ENCODE measurements at places on chromosomes 7 and 10. TPM values are rescaled to one million over a fixed set of nuclear protein-coding genes. Genes with fewer than 3 reads are reported as not detected.
A peak's percentile ranks its signal among the peaks of the same experiment; 100 is the strongest.

DNA sequence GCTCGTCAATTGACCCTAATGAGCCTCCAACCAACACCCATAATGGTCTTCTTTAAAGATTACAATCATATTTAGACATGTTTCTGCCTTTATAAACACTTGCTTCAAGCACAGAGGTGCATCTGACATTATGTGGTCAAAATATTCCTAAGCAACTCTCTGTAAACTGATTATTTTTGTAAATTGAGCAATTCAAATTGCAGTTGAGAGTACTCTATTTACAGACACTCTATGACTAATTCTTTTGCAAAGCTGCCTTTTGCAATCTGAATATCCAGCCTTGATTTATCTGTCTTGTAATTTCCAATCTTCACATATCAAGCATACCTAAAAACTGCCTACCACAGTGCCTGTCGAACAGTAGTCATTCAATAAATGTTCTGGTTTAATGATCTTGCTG lies 112.0 kb downstream of the PDE1C start:
- H3K36me3 ChIP-seq, result no peaks in the 10 kb centered on the region
- H3K4me3 ChIP-seq, result no peak overlapping the region
- DNase-seq, result peak; percentile 68

GRCh38 chr7:68694656-68695055 lies 903.6 kb upstream of the AUTS2 start:
- no peaks in the 10 kb centered on the region for H3K36me3 ChIP-seq
- no peak for DNase-seq
- H3K27me3 ChIP-seq, result no peaks in the 10 kb centered on the region

The ZNF804B gene
- not detected for total RNA-seq

DNA sequence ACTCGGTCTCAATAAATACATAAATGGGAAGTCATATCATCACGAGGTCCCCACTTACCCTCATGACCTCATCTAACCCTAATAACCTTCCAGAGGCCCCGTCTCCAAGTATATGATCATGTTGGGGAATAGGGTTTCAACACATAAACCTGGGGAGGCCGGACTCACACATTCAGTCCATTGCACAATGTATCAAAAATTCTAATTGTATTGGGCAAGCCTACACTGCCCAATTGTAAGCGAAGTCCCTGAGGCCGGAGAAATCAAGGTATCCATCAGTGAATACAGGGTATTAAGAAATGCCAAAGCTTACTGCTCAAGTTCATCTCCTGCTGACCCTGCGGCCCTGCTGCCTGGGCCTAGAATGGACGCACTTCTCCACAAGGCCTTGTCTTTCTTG lies 69.6 kb downstream of the PARP12 start:
- DNase-seq, result no peak
- H3K4me1 ChIP-seq, result no peaks in the 10 kb centered on the region
- H3K4me3 ChIP-seq, result no peak overlapping the region
- H3K27me3 ChIP-seq, result no peaks in the 10 kb centered on the region
- no peaks in the 10 kb centered on the region for H3K36me3 ChIP-seq
- no peak overlapping the region for H3K27ac ChIP-seq

The CYP3A7 gene
- not detected for total RNA-seq

The NIPSNAP2 gene
- 39.7 TPM for total RNA-seq

DNA sequence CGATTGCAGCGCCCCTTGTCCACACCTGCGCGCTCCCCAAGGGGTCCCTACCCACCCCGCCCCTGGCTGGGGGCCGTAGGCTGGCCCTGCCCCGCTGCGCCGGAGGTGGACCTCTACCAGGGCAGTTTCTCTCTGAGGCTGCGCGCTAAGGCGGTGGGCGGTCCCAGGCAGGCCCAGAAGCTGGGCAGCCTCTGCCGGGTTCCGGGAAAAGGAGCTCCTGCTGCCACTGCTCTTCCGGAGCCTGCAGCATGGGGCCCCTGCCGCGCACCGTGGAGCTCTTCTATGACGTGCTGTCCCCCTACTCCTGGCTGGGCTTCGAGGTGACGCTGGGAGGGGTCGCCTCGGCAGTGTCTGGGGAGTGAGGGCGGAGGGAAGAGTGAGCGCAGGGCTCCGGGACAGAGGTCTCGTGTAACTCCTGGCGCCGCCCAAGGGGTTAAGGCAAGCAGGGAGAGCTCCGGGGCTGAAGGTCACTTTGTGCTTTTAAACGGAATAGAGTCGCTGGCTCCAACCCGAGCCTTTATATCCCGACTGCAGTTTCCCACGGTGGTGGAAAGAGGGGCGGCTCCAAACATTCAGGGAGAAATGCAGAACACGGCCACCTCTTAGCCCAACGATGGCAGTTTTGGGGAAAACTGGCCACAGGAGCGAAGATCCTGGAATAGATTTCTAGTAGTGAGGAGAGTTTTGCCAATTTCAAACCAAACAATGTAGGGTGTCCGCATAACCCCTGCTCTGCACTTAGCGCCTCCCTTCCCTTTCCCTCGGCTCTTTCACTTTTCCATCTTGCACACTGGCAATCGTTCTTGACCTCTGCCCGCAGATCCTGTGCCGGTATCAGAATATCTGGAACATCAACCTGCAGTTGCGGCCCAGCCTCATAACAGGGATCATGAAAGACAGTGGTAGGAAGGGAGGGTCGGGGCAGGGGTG lies at the start of gene GSTK1:
Gene GSTK1, plus strand, starts transcription at position 176 of the 930 bp plus-strand sequence. Its CDS starts 73 bp downstream, at position 249.
- no peaks in the 10 kb centered on the region for H3K27me3 ChIP-seq
- H3K36me3 ChIP-seq, result peaks cover 15% of the 10 kb centered on the region
- peak; percentile 86 for DNase-seq
- H3K27ac ChIP-seq, result peak within 1 kb of the TSS; percentile 19
- H3K4me1 ChIP-seq, result peaks cover 5% of the 10 kb centered on the region

DNA sequence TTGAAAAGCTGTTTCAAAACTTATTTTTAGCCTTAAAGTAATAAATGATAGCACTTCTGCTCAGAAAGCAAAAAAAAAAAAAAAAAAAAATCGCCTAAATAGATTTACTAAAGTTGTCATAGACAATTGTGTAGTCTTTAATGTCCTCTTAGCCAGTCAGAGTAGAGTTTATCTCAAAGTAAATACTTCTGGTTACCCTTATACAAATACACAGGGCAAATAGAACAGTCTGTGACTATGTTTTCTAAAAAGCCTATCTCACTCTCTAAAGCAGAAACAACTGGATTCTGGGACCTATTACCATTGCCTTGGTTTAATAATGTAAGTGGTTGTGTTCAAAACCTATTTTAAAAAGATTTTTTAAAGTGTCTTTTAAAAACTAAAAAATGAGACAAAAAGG lies 156.2 kb upstream of the THSD7A start:
- H3K4me1 ChIP-seq, result no peaks in the 10 kb centered on the region
- H3K27ac ChIP-seq, result no peak overlapping the region
- no peaks in the 10 kb centered on the region for H3K27me3 ChIP-seq
- H3K4me3 ChIP-seq, result no peak overlapping the region
- H3K36me3 ChIP-seq, result no peaks in the 10 kb centered on the region
- DNase-seq, result no peak
